CD4-positive, alpha-beta T cell treated with Interferon alpha-2 for 1 hour (primary cell): ENCODE measurements at places on chromosomes 5 and 9.
A peak's percentile ranks its signal among the peaks of the same experiment; 100 is the strongest.

- no peak for DNase-seq
Measured at GRCh38 chr9:90832261-90832660, 30.6 kb downstream of the SYK start.

- no peak for DNase-seq
Measured at GRCh38 chr9:119004618-119004990, 364.6 kb downstream of the BRINP1 start.

GRCh38 chr5:15391704-15392397 lies 108.1 kb upstream of the FBXL7 start:
- no peak for DNase-seq

DNA sequence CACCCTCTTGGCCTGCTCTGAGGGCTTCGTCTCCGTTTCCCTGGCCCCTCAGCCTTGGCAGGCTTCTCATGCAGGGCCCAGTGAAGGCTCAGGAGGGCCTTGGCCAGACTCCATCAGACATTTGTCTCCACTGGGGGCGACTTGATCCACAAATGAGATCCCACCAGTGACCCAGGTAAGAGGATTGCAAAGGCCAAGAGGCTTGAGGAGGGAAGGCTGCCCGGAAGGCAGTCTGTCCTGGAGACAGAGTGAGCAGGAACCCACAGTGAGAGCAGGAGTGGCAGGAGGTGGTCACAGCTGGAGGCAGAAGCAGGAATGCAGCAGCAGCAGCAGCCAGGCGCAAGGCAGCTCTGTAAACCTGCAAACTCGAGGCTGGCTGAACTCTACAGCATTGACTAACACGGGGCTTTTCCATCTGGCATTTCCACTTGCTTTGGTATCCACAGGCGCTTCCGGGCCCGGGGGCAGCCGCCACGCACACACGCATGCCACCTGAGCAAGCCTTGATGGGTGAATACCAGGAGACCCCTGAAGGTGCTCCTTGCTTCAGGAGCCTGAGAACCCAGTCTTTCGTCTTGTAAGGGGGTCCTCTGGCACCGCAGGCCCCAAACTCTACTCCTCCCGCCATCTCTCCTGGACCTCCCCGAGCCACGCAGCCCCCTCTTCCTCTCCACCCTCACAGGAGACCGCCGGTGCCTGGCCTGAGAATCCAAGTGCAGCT lies 14.7 kb downstream of the MGAT1 start:
- DNase-seq, result no peak

GRCh38 chr5:746258-746761 lies 38.2 kb downstream of the ZDHHC11B start:
- no peak for DNase-seq

- no peak for DNase-seq
Measured at GRCh38 chr9:93711002-93711401, 134.6 kb downstream of the PHF2 start.

GRCh38 chr5:172630986-172631385 lies 10.1 kb upstream of the NEURL1B start:
- no peak for DNase-seq

GRCh38 chr9:6984941-6985578 lies 227.3 kb downstream of the KDM4C start:
- DNase-seq, result no peak

- no peak for DNase-seq
Measured at GRCh38 chr9:23606107-23606506, 219.9 kb downstream of the ELAVL2 start.

DNA sequence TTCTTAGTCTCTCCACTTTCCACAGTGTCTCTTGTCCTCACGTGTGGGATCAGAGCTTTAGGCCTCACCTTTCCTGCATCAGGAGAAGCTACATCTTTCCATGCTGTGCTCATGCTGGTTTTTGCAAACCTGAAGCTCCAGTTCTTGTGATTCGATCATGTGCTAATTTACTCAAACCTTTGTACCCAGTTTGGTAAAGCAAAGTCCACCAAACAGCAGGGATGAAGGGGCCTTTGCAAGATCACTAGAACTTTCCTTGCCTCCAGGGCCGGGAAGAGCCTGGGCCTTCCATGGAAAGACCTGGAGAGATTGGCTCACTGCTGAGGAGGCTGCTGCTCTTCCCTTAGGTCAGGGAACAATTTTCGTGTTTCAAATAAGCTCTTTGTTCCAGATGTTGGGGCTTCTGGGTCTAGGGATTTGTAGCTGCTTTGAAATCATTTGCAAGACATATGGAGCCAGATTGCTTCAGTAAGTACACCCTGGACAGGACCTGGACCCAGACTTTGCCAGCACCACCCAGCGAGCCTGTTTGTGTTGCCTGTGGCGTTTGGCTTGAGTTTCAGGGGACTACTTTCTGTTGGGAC lies 18.7 kb upstream of the SPATA31E1 start:
- DNase-seq, result no peak

- no peak for DNase-seq
Measured at GRCh38 chr9:93906195-93906880, 48.8 kb downstream of the BARX1 start.

DNA sequence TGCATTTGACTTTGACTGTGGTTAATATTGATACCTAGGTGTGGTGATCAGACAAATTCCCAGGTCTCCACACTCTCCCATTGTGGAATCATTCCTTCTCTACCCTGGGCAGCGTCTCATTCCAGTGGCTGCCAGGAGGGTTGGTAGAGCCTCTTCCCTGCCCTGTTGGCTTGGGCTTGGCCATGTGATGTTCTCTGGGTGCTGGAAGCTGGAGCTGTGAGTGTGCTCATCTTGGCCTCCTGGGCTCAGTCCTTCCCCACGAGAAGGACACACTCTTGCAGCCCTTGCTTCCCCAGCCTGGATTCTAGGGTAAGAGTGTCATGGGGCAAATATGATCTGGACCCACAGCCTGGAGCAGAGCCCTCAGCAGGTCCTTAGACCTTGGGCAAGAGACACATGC lies 167.2 kb upstream of the IRX4 start:
- DNase-seq, result no peak

GRCh38 chr5:127206320-127207113 lies 84.1 kb upstream of the MEGF10 start:
- DNase-seq, result no peak

DNA sequence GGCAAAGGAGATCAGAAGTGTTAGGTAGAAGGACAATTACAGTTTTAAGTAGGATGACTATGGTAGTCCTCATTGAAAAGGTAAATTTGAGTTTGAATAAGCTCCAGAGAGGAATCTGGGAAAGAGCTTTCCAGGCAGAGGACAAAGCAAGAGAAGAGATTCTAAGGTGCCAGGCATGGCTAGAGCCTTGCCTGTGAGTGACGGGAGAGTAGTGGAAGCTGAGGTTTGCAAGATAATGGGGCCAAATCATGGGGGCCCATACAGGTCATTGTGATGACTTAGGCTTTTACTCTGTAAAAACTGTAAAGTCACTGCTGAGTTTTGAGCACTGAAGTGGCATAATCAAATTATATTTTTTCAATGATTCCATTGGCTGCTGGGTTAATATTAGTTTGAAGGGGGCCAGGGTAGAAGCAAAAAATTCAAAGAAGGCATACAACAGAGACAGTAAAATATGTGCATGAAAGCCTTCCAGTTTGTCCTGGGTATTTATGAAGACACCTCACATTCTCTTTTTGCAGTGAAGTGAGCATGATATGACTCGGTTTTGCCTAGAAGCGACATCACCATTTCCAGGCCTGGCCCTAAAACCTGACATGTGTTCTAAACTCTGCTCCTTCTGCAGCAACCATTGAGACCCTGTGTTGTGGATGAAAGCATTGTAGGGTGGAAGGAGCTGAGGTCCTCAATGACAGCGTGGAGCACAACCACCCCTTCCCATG lies 279.8 kb upstream of the TNC start:
- DNase-seq, result no peak

DNA sequence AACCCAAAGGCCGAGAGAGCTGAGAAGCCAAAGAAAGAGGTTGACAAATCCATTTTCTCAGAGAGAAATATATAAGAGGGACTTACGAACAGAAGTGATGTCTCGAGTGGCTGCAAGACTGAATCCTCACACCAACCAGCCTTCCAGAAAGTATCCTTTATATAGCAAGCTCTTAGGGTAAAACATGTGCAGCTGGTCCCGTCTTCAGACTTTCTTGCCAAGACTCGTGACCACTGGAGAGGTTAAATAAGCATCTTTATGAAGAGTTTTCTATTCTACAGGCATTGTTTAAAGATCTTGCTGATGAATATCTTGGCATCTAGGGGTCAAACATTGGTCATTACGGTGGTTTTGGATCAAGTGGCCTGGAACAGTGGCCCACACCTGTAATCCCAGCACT lies 16.9 kb upstream of the SLC22A4 start:
- no peak for DNase-seq

GRCh38 chr9:4297786-4298254 lies 2.0 kb downstream of the GLIS3 start:
- peak; percentile 15 for DNase-seq

DNA sequence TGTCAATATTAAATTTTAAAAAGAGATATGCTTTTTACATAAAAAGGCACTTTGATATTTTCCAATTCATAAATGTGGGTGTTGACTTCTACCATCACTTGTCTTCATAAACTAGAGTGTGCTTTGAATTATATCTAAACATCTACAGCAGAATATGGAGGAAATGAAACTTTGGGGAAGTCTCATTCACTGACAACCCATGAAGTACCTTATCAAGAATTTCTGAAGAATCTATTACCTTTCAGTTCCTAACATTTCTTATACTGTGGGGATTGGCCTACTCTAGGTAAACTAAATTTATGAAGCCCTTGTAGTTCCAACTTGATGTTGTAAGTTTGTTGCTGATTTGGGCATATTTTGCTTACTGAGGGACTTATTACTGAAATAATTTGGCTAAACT lies 81.9 kb downstream of the EMB start:
- no peak for DNase-seq

- DNase-seq, result no peak
Measured at GRCh38 chr5:8752595-8752994, 793.3 kb downstream of the SEMA5A start.

GRCh38 chr9:76688471-76689238 lies 75.6 kb upstream of the PCA3 start:
- no peak for DNase-seq

DNA sequence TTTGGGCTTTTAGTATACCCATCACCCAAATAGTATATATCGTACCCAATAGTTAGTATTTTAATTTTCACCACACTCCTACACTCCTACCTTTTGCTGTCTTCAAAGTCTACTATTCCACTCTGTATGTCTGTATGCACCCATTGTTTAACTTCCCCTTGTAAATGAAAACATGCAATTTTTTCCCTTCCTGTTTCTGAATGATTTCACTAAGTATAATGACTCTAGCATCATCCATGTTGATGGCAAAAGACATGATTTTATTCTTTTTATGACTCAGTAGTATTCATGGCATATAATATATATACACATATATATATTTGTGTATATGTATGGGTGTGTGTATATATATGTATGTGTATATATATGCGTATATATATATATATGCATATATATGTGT lies 63.1 kb upstream of the FAM174A start:
- no peak for DNase-seq

GRCh38 chr5:127440831-127441230 lies 76.6 kb upstream of the PRRC1 start:
- DNase-seq, result no peak

- no peak for DNase-seq
Measured at GRCh38 chr5:150124596-150124995, 31.0 kb downstream of the PDGFRB start.

DNA sequence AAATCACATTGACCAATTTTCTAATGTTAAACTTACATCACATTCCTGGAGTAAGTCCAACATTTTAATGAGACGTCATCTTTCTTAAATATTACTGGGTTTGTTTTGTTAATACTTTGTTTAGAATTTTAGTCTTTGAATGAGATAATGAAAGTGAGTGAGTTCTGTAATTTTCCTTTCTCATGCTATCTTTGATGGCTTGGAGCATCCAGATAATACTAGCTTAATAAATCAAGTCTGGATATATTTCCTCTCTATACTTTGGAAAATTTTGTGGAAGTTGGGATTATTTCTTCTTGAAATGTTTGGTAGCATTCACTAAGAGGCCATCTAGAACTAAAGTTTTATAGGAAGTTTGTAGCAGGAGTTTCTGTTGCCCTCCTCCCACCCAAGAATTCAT lies 90.8 kb upstream of the IL7R start:
- DNase-seq, result no peak

DNA sequence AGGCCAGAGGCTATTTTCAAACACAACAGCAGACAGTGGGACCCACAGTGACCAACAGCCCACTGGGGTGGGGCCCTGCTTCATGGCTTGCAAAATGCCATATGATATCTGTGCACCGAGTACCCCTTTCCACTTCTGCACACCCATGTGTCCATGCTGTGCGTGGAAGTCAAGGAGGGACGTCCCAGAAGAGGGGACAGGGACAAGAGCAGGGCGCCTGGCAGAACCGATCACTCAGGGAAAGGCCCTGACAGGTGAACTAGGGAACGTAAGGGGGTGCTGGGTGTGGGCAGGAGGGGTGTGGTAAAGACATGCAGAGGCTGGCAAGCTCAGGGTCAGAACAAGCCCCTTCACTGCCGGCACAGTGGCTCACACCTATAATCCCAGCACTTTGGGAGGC lies 7.6 kb upstream of the TTLL11 start:
- no peak for DNase-seq

- DNase-seq, result no peak
Measured at GRCh38 chr9:71269859-71270258, 148.4 kb upstream of the TRPM3 start.

- no peak for DNase-seq
Measured at GRCh38 chr5:891837-892393, 686 bp downstream of the BRD9 start.
